Stimulated activated CD8-positive, alpha-beta memory T cell treated with anti-CD3 and anti-CD28 coated beads, Interleukin-12 subunit alpha, Interleukin-12 subunit beta, amount 100 ng/mL, for 1 hour (primary cell): ENCODE measurements at places on chromosomes 1 and 21.

GRCh38 chr1:160797861-160798273, 1.9 kb downstream of the LY9 start:
- peak; percentile 33 for DNase-seq

- DNase-seq, result no peak
These were observed 6.0 kb downstream of the FNBP1L start for GRCh38 chr1:93453911-93454310.

GRCh38 chr1:88509379-88509778, 174.7 kb upstream of the PKN2 start:
- no peak for DNase-seq

DNA sequence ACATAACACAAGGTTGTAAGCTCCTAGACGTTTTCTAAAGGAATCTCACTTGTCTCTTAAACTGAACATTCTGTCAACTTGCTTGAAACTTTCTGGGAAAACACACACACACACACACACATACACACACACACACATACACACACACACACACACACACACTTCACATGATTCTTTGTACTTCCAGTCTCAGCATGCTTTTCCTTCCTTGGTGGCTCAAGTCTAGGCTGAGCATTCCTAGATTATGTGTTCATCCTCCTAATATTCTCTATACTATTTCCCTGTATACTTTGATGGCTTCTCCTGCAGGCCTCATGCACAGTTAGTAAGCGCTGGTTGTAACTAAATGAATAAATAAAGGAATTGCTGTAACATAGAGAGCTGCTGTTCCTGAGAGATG, 372.1 kb downstream of the PTPRC start:
- DNase-seq, result no peak

DNA sequence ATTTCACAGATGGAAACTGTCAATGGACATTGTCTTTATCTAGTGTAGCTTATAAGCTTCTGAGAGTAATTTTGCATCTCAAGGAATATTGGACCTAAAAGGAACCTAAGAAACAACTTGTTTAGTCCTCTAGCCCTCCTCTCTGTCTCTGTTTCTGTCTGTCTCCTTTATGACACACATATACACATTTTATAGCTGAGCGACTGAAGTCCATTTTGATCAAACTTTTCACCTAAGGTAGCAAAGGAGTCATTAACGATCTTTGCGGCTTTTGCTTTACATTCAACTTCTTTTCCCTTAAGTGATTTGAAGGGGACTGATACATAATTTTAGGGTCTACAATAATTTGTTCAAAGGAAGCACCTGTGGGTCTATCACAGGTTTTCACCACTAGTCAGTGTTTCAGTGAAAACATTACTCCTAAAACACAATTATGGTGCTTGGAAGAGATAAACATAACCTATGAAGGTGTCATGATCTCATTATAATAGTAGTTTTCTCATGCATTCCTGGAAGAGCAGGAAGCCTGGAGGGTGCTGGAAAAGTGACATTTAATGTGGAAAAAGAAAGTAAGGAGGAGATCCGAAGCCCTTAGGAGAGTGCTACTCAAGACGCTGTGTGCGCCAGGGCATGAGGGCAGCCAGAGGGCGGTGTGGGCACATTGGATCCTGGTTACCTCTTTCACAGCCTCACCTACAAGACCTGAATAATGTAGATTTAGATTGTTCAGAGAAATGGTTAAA, 248.6 kb downstream of the DNM3 start:
- peak; percentile 27 for DNase-seq

GRCh38 chr1:37905727-37906126, 41.1 kb downstream of the INPP5B start:
- DNase-seq, result no peak

DNA sequence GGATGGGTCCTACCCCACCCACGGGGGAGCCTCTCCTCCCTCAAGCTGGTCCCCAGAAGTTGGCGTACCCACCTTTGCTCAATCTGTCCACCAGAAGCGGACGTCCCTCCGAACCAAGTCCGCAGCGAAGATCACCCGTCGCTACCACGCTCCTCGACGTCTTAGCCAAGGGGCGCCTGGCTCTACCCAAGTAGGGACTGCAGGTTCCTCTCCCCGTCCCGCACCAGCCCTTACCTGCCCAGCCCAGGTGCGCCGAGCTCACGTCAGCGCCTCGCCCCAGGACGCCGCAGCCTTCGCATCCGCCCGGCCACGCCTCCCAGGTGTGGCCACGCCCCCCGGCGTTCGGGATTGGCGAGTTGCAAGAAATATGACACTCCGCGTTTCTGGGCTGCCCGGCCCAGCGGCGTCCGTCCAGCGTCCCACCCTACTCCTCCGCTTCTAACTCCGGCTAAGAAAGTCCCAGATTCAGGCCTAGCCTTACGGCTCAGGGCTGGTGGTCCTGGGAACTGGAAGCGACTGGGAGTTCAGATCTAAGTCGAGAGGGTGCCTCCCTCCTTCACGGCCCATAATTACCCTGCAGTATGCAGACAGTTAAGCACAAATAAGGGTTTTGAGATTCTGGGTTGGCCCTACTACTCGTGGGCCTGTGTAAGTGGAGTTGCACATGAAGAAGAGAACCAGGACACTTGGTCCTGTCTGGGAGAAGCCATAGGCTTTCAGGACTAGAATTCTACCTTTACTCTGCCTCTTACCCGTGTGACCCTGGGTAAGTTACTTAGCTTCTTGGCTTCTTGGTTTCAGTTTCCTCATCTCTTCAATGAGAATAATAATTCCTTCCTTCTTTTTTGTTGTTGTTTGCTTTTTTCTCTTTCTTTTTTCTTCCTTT, at the start of gene IRF6:
Gene IRF6, minus strand, starts transcription at position 268 of the 886 bp plus-strand sequence. CDS start 4,729 bp downstream, outside the sequence.
- no peak for DNase-seq

DNA sequence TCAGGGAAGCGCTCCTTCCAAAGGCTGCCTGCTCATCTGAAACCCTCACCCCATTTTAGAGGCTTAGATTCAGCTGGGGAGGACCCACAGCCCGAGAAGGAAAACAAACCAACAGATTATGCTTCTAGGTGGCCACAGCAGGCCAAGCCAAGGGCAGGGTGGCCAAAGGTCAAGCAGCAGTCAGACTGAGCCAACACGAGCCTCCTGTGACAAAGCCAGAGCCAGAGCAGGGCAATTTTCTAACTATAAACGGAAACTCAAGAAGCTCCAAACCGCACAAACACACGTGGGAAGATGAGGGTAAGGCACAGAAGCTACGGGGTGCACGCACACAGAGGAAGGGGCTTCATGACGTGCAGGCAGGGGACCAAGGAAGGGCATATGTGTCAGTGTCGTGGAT, 64.1 kb downstream of the PLEKHA6 start:
- no peak for DNase-seq

- no peak for DNase-seq
These were observed 29.9 kb downstream of the AHCTF1 start for GRCh38 chr1:246901874-246902273.

DNA sequence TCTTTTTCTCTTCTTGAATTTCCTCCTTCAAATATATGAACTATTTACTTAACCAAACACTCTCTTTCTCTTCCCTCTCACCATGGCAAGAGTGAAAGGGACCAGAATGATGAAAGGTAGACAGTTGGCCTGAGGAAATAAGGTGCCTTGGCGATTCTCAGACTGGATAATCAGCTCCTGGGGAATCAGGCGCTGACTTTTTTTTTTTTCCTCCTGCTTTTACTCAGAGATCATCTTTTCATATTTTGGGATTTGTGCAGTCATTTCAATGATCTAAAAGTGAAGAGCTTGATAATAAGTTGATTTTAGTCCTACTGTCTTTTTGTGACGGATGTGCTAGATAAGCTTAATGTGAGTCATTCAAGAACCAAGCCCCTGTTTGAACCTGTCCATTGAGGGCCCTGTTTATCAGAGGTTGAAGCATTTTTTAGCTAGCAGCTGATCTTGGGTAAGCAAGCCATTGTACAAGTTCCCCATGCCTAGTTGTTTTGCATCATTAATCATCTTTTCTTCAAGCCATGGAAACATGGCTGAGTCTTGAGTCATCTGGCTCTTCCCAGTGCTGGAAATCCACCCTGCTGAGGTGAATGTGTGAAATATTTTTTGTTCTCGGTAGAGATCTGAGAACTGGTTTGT, 40.8 kb downstream of the ITSN1 start:
- DNase-seq, result no peak

DNA sequence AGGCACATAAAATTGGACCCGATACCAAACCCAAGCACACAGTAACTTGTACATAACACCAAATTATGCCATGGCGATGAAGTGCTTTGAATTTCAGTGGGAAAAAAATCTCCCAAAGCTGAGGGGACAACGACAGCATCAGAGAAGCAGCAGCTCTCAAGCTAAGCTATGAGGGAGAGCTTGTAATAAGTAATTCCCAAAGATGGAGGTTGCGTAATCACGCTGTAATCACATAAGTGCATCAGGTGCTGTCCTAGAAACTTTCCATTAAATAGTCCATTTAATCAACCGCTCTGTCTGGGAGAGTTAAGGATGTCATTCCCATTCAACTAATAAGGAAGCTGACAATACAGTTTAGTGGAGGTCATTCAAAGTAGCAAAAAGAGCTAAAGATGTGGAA, 37.6 kb upstream of the KRTAP19-8 start:
- no peak for DNase-seq
